Stimulated activated CD4-positive, alpha-beta T cell treated with anti-CD3 and anti-CD28 coated beads, TNF-alpha, amount 100 ng/mL, for 1 hour (primary cell): ENCODE measurements at places on chromosomes 12 and 14.
A peak's percentile ranks its signal among the peaks of the same experiment; 100 is the strongest.

DNA sequence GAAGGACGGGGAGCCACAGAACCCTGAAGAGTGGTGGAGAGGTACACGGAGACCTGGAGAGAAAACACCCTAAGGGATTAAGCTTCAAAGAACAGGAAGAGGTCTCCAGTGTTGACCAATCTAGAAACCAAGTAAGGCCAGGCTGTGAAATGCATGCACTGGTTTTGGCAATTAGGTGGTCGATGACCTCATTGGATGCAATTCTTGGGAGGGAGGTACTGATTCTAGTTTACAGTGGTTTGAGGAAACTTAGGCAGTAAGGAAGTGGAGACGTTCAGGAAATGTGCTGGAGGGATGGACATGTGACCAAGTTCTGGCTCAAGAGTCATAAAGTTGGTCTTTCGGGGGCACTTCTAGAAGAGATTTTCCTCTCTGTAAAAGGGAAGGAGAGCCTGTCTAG is 91.3 kb upstream of the CEP83 start:
- DNase-seq, result no peak

DNA sequence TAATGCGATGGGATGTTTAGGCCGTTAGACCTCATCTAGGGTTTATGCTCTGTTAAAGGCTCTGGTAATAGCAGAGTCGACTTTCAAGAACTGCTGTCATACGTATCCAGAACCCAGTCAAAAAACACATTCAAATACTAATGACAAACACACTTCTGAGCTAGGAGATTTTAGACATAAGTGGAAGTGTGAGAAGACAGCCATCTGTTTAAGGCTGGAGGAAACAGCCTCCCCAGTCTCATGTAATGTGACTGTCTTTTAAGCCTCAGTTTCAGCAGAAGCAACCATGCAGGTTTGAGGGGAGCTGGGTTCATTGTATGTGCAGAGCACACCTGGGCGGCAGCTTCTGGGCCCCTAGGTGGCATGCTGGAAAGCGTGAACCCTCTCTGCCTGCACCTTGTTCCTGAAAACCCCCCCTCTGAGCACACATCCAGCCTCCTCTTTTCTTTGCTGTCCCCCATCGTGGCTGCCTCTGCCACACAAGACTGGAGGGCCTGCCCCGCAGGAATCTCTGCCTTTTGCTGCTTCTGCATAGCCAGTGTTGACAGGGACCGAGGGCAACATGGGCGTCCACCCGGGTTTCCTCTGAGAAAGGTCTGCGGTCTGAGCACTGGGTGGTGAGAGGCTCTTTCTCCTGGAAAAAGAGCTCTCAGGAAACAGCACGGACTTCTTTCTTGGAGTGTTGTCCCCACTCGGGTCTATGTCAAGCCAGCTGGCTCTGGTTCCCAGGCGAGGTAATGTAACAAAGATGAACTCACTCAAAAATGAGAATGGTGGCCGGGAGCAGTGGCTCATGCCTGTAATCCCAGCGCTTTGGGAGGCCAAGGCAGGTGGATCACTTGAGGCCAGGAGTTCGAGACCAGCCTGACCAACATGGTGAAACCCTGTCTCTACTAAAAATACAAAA is 11.6 kb downstream of the WNT5B start:
- no peak for DNase-seq

- DNase-seq, result no peak
Measured at GRCh38 chr12:19055589-19055988, 73.9 kb upstream of the PLEKHA5 start.

- peak; percentile 33 for DNase-seq
Measured at GRCh38 chr12:52879394-52880351, 25.2 kb downstream of the KRT8 start.
